ENCODE measurements at places on chromosomes 2 and 18. TPM values are rescaled to one million over a fixed set of nuclear protein-coding genes. Genes with fewer than 3 reads are reported as not detected.

The CNGA3 gene
- not detected for total RNA-seq

- H3K4me1 ChIP-seq, result peaks cover 9% of the 10 kb centered on the region
- no peak overlapping the region for H3K4me3 ChIP-seq
- no peak overlapping the region for H3K27ac ChIP-seq
- H3K36me3 ChIP-seq, result no peaks in the 10 kb centered on the region
Measured at GRCh38 chr2:74658516-74658915, 4.5 kb downstream of the SEMA4F start.

DNA sequence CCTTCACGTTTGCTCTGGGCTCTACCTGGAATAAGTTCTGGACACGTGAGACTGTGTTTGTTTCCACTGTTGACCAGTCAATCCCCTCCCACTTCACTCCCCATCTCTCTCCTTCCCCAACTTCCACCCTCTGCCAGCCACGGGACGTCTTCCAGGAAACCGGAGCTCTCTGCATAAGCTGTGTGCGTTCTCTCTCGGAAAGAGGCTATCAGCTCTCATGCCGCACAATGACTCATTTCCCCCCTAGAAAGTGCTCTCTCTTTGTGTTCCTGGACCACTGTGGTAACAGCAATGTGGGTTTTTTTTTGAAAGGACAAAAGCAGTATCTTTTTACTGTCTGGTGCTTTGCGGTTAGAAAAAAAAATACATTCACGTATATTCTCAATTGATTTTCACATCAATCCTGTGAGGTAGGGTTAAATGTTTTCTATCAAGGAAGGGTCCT lies 10.2 kb downstream of the PROKR1 start:
- no peak overlapping the region for H3K4me3 ChIP-seq
- H3K27ac ChIP-seq, result no peak overlapping the region

DNA sequence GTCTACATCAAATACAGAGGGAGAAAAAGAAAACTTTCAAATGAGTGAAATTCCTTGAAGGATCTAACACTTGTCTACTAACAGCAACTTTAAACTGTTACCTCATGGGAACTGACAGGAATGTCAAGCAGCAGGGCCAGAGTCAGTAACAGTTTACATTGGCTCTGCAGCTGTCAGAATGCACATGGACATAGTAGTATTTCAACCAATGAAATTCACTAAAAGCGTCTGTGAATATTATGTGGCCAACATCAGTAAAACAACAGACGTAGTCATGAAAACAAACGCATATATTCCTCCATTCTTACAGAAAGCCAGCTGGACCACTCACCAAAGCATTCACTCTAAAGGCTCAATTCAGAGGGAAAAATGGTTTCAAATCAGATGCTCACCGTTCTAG lies 79.3 kb upstream of the RNU4ATAC start:
- no peak for DNase-seq
- H3K36me3 ChIP-seq, result peaks cover 52% of the 10 kb centered on the region
- H3K4me3 ChIP-seq, result no peak overlapping the region
- H3K27ac ChIP-seq, result no peak overlapping the region

DNA sequence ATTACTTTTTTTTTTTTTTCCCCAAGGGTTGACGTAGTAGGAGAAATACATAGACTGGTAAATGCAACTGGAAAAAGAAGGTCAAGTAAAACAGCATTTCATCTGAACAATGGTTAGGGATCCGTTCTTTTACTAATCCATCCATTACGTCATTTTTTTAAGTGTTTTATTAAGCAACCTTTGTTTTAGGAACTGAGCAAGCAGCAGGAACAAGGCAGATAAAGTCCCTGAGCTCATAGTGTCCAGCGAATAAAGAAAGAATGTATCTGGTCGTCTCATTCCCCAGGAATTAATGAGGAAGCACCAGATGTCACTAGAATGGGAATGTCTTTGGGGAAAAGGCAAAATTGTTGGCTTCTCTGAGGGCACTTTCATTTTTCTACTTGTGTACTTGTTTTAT lies 842.4 kb downstream of the TDRD15 start:
- H3K36me3 ChIP-seq, result no peaks in the 10 kb centered on the region
- H3K27me3 ChIP-seq, result no peaks in the 10 kb centered on the region
- no peak for DNase-seq
- H3K4me3 ChIP-seq, result no peak overlapping the region

DNA sequence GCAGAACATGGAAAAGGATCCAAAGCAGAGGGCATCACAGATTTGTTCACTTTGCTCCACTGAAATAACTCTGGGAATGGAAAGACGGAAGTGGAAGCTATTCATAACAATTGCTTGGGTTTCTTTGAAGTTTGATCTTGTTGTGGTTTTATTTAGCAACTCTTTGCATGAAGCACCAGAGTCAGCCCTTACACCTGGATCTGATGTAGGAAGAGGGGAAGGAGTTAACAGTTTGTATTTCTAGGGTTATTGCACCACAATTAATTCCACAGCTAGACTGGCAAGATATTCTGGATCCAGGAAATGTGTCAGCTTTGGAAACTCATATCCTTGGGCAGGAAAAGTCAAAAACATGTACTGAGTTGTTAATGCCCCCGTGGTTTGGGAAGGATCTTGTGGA lies 1143.4 kb downstream of the CNTNAP5 start:
- H3K27me3 ChIP-seq, result no peaks in the 10 kb centered on the region
- no peak overlapping the region for H3K4me3 ChIP-seq
- no peak overlapping the region for H3K27ac ChIP-seq
- no peaks in the 10 kb centered on the region for H3K4me1 ChIP-seq
- DNase-seq, result no peak
- H3K36me3 ChIP-seq, result no peaks in the 10 kb centered on the region

The RAB6C gene
- total RNA-seq, result not detected

- H3K27me3 ChIP-seq, result no peaks in the 10 kb centered on the region
- peaks cover 8% of the 10 kb centered on the region for H3K4me1 ChIP-seq
- H3K27ac ChIP-seq, result no peak overlapping the region
- H3K4me3 ChIP-seq, result no peak overlapping the region
- no peak for DNase-seq
Measured at GRCh38 chr2:197054437-197054836, 127.9 kb upstream of the PGAP1 start.

The STK36 gene
- 59.9 TPM for total RNA-seq

The PSMA8 gene
- not detected for total RNA-seq

DNA sequence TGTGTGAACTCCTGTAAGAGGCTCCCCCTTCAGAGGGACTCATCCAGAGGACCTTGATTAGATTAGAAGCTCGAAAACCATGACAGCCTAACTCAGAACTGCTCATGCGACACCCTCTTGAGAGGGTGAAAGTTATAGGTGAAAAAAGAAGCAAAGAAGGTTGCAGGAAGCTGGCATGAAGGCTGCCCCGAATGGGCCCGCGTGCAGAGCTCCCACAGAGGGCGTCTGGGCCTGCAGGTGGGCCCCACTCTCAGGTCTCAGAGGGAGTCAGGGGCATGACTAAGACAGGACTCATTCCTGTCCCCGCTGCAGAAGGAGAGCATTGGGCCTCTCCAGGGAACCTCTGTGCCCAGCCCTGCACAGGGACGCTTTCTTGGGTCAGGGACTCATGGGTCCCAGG lies 235.4 kb downstream of the EIPR1 start:
- no peaks in the 10 kb centered on the region for H3K27me3 ChIP-seq
- no peak for DNase-seq
- H3K4me3 ChIP-seq, result no peak overlapping the region

The LRP1B gene
- total RNA-seq, result 8.8 TPM

The DYNAP gene
- not detected for total RNA-seq

- no peak for DNase-seq
- no peak overlapping the region for H3K4me3 ChIP-seq
- H3K27ac ChIP-seq, result no peak overlapping the region
- no peaks in the 10 kb centered on the region for H3K36me3 ChIP-seq
Measured at GRCh38 chr2:15955232-15955988, 15.1 kb downstream of the MYCN start.

The SERPINB4 gene
- 77.3 TPM for total RNA-seq

The PPM1G gene
- 45.4 TPM for total RNA-seq

The MYO3B gene
- total RNA-seq, result 0.49 TPM

DNA sequence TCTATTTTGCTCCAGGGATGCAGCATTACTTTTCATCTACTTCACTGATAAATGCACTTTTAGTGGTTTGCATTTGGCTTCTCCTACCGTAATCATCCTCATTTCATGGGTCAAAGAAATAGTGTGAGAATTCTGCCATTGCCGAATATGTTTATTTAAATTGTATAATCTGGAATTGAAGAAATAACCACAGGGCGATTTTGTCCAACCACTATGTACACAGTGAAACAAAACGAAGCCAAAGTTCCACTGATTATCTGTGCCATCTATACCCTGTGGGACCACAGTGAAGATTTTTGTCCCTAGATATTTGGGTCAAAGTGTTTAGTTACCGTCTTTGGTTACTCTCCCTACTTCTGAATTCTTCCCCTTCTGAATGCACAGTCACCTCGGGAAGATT lies 888.6 kb upstream of the NRXN1 start:
- no peaks in the 10 kb centered on the region for H3K4me1 ChIP-seq
- H3K36me3 ChIP-seq, result no peaks in the 10 kb centered on the region
- H3K27me3 ChIP-seq, result no peaks in the 10 kb centered on the region
- H3K27ac ChIP-seq, result no peak overlapping the region
- no peak for DNase-seq

DNA sequence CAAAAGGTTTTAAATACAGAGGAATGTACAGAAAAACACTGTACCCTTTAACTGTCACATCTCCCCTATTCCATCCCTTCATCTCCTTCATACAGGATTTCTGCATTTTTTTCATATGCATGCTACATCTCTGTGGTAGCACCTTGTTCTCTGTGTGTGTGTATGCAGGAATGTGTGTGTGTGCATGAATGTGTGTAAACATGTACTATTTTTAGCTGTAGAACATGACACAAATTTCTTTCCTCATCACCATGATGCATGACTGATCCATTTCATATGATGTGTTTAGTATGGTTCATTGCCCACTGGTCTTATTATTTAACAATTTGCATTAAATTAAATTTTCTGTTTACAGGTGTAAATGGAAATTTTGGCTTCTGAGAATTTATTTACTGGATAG lies 21.5 kb upstream of the ZEB2 start:
- no peak overlapping the region for H3K27ac ChIP-seq
- no peak overlapping the region for H3K4me3 ChIP-seq
- H3K27me3 ChIP-seq, result no peaks in the 10 kb centered on the region
- no peaks in the 10 kb centered on the region for H3K4me1 ChIP-seq
- no peaks in the 10 kb centered on the region for H3K36me3 ChIP-seq

- H3K36me3 ChIP-seq, result no peaks in the 10 kb centered on the region
- no peak overlapping the region for H3K4me3 ChIP-seq
- no peak overlapping the region for H3K27ac ChIP-seq
- DNase-seq, result no peak
- H3K27me3 ChIP-seq, result no peaks in the 10 kb centered on the region
Measured at GRCh38 chr18:6885992-6886796, 156.7 kb downstream of the ARHGAP28 start.

DNA sequence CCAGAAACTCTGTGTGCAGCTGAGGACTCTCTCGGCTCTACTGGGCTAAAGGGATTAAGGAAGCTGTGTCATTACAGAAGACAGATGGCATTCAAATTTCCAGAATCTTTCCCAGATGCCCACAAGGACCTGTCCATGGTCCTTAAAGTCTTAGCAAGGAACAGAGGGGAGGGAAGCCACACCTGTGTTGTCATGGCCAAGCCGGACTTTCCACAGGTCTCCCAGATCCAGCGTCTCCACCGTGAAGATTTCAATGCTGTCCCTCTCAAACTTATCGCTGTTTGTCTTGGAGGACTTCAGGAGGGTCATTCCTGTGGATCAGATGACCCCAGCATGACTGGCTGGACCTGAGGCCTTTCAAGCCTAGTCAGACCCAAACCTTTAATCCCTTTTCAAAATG lies 114.5 kb downstream of the LOXHD1 start:
- H3K27ac ChIP-seq, result no peak overlapping the region
- no peaks in the 10 kb centered on the region for H3K27me3 ChIP-seq
- DNase-seq, result no peak
- H3K4me3 ChIP-seq, result no peak overlapping the region

- peaks cover 3% of the 10 kb centered on the region for H3K36me3 ChIP-seq
- H3K4me1 ChIP-seq, result peaks cover 73% of the 10 kb centered on the region
- H3K27ac ChIP-seq, result peak overlapping the region; percentile 94
- H3K4me3 ChIP-seq, result peak overlapping the region; percentile 72
Measured at GRCh38 chr18:48945953-48946217, 4.9 kb downstream of the SMAD7 start.
